ENCODE measurements at places on chromosomes 7 and 10. TPM values are rescaled to one million over a fixed set of nuclear protein-coding genes. Genes with fewer than 3 reads are reported as not detected.

DNA sequence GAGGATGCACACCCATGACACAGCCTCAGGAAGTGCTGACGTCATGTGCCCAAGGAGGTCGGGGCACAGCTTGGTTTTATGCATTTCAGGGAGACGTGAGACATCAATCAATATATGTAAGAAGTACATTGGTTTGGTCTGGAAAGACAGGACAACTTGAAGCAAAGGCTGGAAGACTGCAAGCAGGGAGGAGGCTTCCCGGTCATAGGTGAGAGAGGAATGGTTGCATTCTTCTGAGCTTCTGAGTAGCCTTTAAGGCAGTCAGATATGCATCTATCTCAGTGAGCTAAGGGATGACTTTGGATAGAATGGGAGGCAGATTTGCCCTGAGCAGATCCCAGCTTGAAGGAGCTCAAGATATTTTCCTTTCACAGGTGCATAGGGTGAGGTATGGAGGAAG lies 349.5 kb downstream of the TYW1 start:
- H3K36me3 ChIP-seq = no peaks in the 10 kb centered on the region
- H3K4me3 ChIP-seq = no peak overlapping the region
- H3K4me1 ChIP-seq = no peaks in the 10 kb centered on the region
- no peak overlapping the region for H3K27ac ChIP-seq

- H3K36me3 ChIP-seq = peaks cover 20% of the 10 kb centered on the region
- H3K4me1 ChIP-seq = no peaks in the 10 kb centered on the region
- H3K27ac ChIP-seq = no peak overlapping the region
- H3K4me3 ChIP-seq = no peak overlapping the region
- no peaks in the 10 kb centered on the region for H3K27me3 ChIP-seq
These were observed 65.4 kb downstream of the UBE3C start for GRCh38 chr7:157204134-157204533.

DNA sequence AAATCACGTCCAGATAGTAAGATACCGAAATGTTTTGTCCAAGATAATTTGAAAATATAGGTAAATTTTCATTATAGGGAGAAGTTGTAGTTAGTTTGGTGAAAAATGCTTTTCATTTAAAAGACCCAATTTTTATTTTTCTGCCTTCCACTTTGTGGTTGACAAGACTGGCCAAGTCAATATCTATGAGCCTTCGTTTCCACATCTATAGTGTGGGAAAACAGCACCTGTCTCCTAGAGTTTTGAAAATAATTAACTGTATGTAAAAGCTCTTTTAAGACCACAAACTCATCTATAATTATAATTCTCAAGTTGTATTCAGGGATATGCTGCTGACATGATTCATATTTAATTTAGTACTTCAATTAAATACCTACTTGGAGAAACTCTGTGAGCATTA lies 102.8 kb downstream of the VWC2 start:
- no peaks in the 10 kb centered on the region for H3K36me3 ChIP-seq
- H3K27me3 ChIP-seq = no peaks in the 10 kb centered on the region
- H3K4me1 ChIP-seq = peaks cover 22% of the 10 kb centered on the region
- no peak overlapping the region for H3K4me3 ChIP-seq
- DNase-seq = no peak

DNA sequence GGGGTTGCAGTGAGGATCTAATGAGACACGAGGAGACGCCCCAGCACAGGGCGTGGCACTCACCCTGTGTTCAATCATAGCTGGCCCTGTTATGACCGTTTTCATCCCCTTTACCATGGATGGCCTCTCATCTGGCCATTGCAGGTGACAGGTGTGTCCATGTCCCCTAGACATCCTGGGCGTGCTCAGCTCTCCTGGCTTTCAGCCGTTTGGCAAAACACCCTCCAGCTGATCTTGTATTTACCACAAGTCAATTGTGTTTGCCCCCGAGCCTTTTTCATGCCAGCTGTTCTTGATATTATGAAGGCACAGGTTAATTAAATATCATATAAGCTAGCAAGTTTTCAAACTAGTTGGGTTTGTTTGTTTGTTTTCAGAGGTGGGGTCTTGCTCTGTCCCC lies 97.1 kb downstream of the CHST15 start:
- H3K36me3 ChIP-seq = no peaks in the 10 kb centered on the region
- no peaks in the 10 kb centered on the region for H3K27me3 ChIP-seq
- no peak overlapping the region for H3K27ac ChIP-seq
- no peaks in the 10 kb centered on the region for H3K4me1 ChIP-seq
- no peak for DNase-seq

- no peak overlapping the region for H3K4me3 ChIP-seq
- no peaks in the 10 kb centered on the region for H3K36me3 ChIP-seq
- no peaks in the 10 kb centered on the region for H3K4me1 ChIP-seq
- no peak overlapping the region for H3K27ac ChIP-seq
These were observed 355.7 kb upstream of the AKR1E2 start for GRCh38 chr10:4470231-4470835.

GRCh38 chr7:7595451-7595850 lies 28.8 kb downstream of the MIOS start:
- H3K27me3 ChIP-seq = no peaks in the 10 kb centered on the region
- no peak overlapping the region for H3K27ac ChIP-seq
- no peaks in the 10 kb centered on the region for H3K4me1 ChIP-seq
- H3K4me3 ChIP-seq = no peak overlapping the region
- H3K36me3 ChIP-seq = no peaks in the 10 kb centered on the region

DNA sequence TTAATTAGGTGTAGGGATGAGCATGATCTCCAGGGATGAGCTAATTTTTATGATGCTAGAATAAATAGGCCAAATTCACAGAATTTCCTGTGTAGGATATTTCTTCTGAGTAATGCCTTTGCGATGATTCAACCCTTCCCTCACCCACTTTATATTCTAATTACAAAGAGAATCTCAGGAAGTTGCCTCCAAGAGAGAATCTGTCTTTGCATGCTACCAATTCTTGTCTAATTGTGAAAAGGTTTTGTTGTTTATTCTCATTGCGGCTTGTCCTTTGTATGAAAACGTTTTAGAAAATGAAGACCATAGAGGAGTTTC lies 6.3 kb downstream of the C7orf57 start:
- DNase-seq = no peak
- no peaks in the 10 kb centered on the region for H3K36me3 ChIP-seq
- H3K27me3 ChIP-seq = no peaks in the 10 kb centered on the region
- H3K4me1 ChIP-seq = no peaks in the 10 kb centered on the region
- no peak overlapping the region for H3K27ac ChIP-seq
- no peak overlapping the region for H3K4me3 ChIP-seq

GRCh38 chr10:24652381-24652957 lies 71.2 kb downstream of the ARHGAP21 start:
- no peak overlapping the region for H3K27ac ChIP-seq
- H3K4me3 ChIP-seq = no peak overlapping the region
- H3K27me3 ChIP-seq = no peaks in the 10 kb centered on the region
- H3K4me1 ChIP-seq = no peaks in the 10 kb centered on the region

- H3K4me1 ChIP-seq = peaks cover 11% of the 10 kb centered on the region
- DNase-seq = no peak
- no peaks in the 10 kb centered on the region for H3K27me3 ChIP-seq
- H3K36me3 ChIP-seq = no peaks in the 10 kb centered on the region
- no peak overlapping the region for H3K4me3 ChIP-seq
These were observed 19.7 kb upstream of the FKBP9 start for GRCh38 chr7:32937344-32938174.

- no peak for DNase-seq
- no peak overlapping the region for H3K4me3 ChIP-seq
- no peaks in the 10 kb centered on the region for H3K4me1 ChIP-seq
These were observed 1.5 kb downstream of the DNAJC12 start for GRCh38 chr10:67836488-67836887.

DNA sequence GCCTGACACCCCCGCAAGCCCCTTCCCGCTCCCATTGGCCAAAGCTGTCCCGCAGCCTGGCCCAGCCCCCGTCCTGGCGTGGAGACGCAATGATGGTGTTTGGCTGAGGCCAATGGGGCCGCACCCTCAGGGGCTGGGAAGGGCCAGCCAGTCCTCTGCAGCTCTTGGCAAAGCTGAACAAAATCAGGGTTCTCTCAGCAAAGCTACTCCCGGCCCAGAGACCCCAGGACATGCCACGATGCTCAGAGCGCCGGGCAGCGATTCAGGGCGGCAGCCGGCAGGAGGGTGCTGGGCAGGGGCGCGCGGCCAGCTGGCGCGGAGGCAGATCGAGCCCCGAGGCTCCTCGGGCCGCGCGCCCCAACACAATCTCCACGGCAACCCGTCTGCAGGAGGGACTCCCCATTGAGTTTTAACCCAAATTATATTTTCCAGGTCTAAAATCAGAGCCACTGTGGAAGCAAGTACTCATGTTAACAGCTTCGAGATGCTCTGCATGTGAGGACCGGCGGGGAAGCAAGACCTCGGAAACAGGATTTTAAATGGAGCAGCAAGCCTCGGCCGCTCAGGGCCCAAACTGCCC lies 8.8 kb upstream of the CNPY1 start:
- no peak overlapping the region for H3K4me3 ChIP-seq
- no peaks in the 10 kb centered on the region for H3K4me1 ChIP-seq
- H3K27me3 ChIP-seq = no peaks in the 10 kb centered on the region

HPS1 gene
- 29.7 TPM for total RNA-seq

NRG3 gene
- not detected for total RNA-seq

- H3K27me3 ChIP-seq = no peaks in the 10 kb centered on the region
- no peak overlapping the region for H3K27ac ChIP-seq
These were observed 97.9 kb downstream of the ANKIB1 start for GRCh38 chr7:92343714-92344113.

DNA sequence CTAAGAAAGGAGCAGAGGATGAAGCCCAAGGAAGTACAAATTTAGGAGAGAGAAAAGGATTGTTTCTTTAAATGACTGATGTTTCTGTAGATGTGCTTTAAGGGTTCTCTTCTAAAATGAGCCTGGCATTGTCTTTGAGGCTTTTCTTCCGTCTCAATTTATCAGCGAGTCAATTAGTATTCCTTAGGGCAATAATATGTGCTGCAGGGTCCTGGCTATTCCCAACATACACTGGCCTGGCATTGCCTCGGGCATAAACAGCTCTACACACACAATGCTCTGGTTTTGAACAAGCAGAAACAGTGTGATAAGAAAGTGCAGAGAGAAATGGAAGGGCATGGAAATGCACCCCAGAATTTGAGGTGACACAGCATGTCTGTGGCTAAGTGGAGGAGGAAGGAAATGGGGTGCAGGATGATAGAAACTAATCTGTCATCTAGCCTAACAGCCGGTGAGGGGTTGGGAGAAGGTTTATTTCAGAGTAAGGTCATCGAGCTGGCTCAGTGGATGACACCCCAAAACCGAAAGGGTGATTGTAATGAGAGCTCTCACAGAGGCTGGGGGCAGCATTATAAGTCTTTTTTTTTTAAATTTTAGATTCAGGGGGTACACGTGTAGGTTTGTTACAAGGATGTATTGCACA lies 67.5 kb upstream of the ARHGAP21 start:
- no peaks in the 10 kb centered on the region for H3K36me3 ChIP-seq
- no peak overlapping the region for H3K4me3 ChIP-seq
- H3K27me3 ChIP-seq = no peaks in the 10 kb centered on the region
- no peak overlapping the region for H3K27ac ChIP-seq
- no peak for DNase-seq

DNA sequence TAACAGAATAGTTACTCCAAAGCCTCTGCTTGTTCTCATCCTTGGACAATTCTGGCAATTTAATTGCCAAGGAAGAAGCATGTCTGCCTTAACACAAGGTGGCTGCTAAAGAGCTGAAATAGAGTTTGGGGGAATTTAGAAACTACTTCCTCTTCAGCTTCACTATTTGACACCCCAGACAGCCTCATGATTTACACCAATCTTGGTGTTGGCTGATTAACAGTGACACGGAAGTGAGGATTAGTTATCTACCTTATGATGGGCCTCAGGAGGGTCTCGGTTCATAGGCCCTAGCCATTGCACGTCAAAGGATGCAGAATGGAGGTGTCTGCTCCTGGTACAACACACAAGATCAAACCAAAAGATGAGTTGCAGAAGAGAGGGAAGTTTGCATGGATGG lies 102.4 kb downstream of the RELN start:
- DNase-seq = no peak
- H3K27me3 ChIP-seq = no peaks in the 10 kb centered on the region
- H3K4me1 ChIP-seq = no peaks in the 10 kb centered on the region
- no peaks in the 10 kb centered on the region for H3K36me3 ChIP-seq
- no peak overlapping the region for H3K27ac ChIP-seq

GRCh38 chr10:77500754-77501151 lies 136.9 kb downstream of the KCNMA1 start:
- no peak overlapping the region for H3K27ac ChIP-seq
- DNase-seq = no peak
- no peaks in the 10 kb centered on the region for H3K27me3 ChIP-seq

DNA sequence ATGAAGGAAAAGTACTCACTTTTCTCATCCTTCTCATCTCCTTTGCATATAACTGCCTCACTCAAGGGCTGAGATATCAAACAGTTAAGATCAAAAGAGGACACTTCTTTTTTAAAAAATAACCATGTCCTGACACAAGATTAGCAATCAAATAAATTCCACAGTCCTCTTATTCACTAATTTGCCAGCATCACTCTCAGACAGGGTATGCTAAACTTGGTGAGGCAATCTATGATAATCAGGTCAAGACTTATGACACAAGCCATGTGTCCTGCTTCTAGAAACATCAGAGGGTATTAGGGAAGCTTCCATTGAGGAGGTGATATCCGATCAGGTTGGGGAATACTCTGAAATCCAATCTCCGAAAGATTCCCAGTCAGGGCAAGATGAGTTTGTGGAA lies 10.4 kb downstream of the PANK1 start:
- H3K27ac ChIP-seq = no peak overlapping the region
- no peaks in the 10 kb centered on the region for H3K4me1 ChIP-seq
- no peak overlapping the region for H3K4me3 ChIP-seq
- H3K27me3 ChIP-seq = no peaks in the 10 kb centered on the region
- no peaks in the 10 kb centered on the region for H3K36me3 ChIP-seq

CPED1 gene
- 4.0 TPM for total RNA-seq

SLC18A2 gene
- 0.51 TPM for total RNA-seq

PRPS1L1 gene
- not detected for total RNA-seq

DNA sequence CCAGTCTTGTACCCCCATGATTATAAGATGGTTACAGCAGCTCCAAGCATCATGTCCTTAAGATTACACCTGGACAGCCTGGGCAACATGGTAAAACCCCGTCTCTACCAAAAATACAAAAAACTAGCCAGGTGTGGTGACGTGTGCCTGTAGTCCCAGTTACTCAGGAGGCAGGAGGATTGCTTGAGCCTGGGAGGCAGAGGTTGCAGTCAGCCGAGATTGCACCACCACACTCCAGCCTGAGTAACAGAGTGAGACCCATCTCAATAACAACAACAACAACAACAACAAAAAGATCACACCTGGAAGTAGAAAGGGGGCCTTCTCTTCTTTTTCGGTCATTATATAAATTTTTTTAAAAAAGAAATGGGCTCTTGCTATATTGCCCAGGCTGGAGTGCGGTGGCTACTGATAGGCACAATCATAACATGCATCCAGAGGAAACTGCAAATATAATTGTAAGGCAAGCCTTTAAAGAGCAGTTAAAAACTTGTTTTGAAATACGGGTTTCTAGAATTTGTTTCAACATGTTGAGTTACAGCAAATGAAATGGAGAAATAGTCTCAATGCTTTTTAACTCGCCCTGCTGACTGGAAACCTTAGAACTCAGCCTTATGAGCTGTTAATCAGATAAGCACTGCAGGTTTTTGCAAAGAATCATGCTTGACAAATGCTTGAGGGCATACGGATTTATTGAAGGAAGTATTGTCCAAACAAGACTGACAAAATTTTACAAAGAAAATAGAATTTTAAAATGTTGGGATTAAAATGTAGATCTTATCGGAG lies 4.7 kb upstream of the ENTPD7 start:
- no peaks in the 10 kb centered on the region for H3K27me3 ChIP-seq
- no peaks in the 10 kb centered on the region for H3K36me3 ChIP-seq
- H3K27ac ChIP-seq = no peak overlapping the region
- H3K4me3 ChIP-seq = no peak overlapping the region
- no peaks in the 10 kb centered on the region for H3K4me1 ChIP-seq

- DNase-seq = no peak
- H3K4me1 ChIP-seq = peaks cover 12% of the 10 kb centered on the region
- no peaks in the 10 kb centered on the region for H3K27me3 ChIP-seq
These were observed 32.1 kb upstream of the PFKFB3 start for GRCh38 chr10:6170638-6171037.

CYP26C1 gene
- 0.14 TPM for total RNA-seq

All from pancreas (tissue), 10 donors.